ENCODE measurements at places on chromosomes 2 and 18.
A peak's percentile ranks its signal among the peaks of the same experiment; 100 is the strongest.

DNA sequence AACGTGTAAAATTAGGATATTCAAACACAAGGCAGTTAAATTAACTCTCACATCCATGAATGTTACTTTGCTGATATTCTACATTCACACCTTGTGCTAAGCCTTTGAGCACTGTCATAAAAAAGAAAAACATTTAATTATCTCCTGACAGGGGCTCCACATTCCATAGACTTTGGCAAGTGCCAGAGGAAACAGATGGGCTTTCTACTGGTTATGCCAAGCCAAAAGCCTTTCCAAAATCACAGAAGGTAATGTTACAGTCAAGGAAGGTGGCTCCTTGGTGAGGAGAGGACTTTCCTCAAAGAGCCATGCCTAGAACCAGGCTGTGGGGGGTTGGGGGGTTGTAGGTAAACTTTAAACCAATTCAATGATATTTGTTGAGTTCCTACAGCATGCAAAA, 12.4 kb downstream of the MYO5B start:
- no peak for DNase-seq

GRCh38 chr2:37802899-37803379, 122.1 kb upstream of the RMDN2 start:
- DNase-seq = no peak

DNA sequence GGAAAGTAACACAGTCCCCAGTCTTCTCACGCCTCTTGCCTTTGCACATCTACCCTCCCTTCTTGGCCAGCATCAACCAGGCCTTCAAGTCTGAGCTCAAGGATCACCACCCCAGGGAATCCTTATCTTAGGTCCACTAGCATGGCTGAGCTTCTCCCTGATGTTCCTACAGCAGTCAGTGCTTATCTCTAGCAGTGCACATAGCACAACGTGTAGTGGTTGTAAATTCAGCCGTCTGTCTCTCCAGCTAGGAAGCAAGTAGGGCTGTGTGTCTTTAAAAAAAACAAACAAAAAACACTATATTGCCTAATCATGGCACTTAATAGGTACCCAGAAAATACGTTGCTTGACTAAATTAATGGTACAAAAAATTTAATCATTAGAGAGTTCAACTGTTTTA, 29.2 kb downstream of the KCNG3 start:
- DNase-seq = no peak

GRCh38 chr2:95389245-95390119, 13.0 kb upstream of the FAHD2A start:
- DNase-seq = peak; percentile 83

- DNase-seq = no peak
Observed at GRCh38 chr2:234677758-234678538, 181.1 kb upstream of the ARL4C start.

GRCh38 chr2:180742801-180743200, 237.6 kb upstream of the UBE2E3 start:
- no peak for DNase-seq

GRCh38 chr18:22018366-22018765, 151.0 kb upstream of the GATA6 start:
- DNase-seq = no peak

- DNase-seq = no peak
Observed at GRCh38 chr18:21741312-21741561, 645 bp downstream of the MIB1 start.

- DNase-seq = no peak
Observed at GRCh38 chr2:145596416-145596815, 1076.5 kb upstream of the ZEB2 start.

DNA sequence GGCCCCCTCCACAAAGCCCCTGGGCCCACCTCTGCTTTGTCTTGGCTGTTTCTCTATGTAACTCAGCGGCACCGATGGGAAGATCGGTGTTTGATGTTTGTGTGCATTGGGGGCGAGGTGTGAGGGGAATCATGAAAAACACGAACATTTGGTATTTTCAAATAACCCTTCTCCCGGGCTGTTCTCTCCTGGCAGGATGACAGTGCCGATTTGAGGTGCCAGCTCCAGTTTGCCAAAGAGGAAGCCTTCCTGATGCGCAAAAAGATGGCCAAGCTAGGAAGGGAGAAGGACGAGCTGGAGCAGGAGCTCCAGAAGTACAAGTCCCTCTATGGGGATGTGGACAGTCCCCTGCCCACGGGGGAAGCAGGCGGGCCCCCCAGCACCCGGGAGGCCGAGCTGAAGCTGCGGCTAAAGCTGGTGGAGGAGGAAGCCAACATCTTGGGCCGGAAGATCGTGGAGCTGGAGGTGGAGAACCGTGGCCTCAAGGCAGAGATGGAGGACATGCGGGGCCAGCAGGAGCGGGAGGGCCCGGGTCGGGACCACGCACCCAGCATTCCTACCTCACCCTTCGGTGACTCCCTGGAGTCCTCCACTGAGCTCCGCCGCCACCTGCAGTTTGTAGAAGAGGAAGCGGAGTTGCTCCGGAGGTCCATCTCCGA, 78.1 kb downstream of the MTCL1 start:
- peak; percentile 34 for DNase-seq

DNA sequence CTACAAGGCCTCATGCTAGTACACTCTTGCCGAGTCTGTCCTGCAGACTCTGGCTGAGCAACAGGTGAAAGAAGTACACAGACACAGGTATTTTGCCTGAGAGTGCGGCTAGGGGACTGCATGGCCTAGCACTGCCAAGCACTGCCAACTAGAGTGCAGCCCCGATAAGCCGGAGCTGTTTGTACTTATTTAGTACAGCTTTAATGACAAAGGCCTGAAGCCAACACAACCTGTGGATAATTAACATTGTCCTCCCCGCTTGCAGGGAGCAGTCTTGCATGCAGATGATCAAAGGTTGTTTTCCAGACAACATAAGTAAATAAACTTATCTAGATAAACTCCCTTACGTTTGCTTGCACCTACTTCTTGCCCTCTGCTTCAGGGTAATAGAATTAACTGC, 63.7 kb upstream of the MMADHC start:
- DNase-seq = no peak

- no peak for DNase-seq
Observed at GRCh38 chr2:34787341-34787740, 1188.2 kb upstream of the FAM98A start.

GRCh38 chr2:145769011-145769716, 1249.2 kb upstream of the ZEB2 start:
- DNase-seq = no peak

DNA sequence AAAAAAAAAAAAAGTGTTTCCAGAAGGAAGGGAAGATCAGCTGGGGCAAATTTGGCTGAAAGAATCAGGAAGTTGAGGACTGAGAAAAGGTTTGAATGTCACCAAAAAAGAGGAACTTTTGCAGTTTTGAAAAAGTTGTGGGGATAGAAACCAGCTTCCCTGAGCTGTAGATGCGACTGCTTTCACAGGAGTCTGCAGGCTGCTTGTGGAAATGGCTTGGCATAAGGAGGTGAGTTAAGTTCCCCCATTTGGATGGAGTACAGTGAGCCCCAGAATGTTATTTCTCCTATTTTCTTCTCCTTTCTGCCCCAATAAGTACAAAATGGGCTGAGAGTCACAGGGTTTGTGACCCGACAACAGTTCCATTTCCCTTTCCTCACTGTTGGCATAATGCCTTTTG, 16.5 kb upstream of the ME2 start:
- no peak for DNase-seq

GRCh38 chr18:70553936-70554260, 265.1 kb downstream of the SOCS6 start:
- no peak for DNase-seq

GRCh38 chr2:26302846-26303245, 43.1 kb upstream of the SELENOI start:
- DNase-seq = no peak

DNA sequence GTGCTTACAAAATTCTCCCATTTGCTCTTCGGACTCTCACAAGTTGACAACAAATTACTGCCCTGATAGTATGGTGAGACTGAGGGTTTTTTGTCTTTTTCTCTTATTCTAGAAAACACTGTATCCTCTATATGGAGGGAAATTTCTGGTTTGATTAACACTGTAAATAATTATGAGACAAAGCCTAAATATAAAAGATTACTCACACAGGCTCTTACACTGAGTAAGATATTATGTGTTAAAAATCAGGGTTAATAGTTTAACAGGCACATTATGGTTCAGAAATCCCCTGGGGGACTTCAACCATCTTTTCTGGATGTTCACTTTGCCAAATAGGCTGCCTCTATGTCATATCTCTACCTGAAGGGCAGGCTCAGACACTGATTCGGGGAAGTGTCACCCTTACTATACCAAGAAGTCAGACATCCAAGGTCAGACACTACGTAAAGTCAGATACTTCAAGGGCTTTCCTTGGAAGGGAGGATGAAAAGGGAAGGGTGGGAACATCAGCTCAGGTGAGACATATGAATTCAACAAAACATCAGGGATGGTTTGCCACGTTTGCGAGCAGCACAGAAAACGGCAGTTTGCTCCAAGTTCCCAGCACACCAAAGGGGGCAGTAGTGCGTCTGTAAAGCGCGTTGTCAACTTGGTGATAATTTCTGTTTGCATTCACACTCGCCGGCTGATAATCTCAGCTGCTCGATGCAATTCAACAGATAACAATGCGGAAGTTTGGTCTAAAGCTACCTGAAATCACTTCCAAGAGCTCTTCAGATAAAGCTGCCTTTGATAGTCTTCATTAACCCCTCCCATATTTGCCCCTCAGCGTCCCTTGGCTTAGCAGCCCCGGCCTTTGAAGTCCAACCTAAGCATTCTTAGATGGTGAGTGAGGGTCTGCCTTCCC, 972 bp upstream of the RASGRP3 start:
- DNase-seq = peak; percentile 82

DNA sequence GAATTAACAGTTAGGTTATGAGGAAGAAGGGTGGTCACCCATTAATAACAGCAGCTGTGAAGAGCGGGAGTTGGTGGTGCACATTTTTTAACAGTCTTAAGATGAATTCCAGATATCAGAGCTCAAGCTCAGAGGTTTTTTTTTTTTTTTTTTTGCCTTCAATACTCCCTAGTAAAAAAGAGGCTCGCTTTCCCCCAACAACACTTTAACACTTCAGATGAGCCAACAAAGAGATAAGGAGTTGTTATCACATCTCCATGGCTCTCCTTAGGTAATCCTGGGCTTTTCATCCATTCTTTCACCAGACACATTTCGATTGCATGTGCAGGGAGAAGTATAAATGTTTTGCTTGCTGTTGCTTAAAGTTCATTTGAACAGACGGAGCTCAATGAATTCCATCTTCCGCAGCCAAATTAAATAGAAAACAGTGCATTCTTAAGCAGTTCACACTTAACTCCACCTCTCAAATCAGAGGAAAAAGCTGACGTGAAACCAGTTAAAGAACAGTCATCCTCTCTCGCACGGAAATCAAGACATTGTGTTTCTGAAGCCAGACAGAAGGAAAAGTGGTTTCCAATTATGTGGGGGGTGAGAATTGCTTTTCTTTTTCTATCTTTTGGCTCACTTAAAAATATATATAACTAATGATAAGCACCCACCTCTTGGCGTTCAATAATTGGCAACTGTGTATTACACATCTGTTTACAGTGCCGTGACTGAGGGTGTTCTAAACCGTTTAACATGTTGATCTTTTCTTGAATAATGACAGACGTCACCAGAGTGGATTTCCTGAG, 118.2 kb downstream of the ZNF521 start:
- DNase-seq = no peak

DNA sequence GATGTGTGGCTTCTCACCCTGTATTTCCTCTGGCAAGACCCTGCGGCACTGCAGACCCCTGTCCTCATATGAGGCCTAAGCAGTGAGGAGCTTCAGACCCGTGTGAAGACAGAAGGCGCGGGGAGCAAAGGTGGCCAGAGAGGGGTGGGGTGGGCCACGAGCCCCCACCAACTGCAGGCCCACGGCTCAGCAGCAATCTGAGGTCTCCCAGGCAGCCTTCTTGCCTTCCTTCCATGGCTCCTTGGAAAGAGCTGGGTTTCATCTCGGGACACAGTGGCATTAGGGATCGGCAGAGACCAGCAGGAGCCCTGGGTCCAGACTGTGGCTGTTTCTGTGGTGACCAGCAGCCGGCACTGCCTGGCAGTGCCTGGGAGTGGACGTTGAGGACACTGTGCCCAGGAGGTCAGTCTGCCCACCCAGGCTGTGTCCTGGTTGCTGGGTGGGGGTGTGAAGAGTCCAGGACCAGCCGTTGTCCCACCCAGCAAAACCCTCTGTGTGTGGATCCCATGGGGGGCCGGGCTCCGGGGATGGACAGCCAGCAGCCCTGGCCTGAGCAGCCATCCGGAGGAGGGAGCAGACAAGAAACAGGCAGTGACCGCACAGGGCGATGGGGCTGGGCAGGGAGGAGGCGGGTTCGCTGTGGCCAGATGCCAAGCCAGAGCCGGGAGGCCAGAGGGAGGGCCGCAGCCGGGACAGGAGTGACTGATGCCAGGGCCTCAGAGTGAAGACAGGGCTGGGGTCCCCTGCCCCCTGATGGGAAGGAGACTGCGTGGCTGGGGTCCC, 73.8 kb downstream of the RRM2 start:
- DNase-seq = no peak

- DNase-seq = peak; percentile 59
Observed at GRCh38 chr18:53991202-53991601, 233.3 kb downstream of the MBD2 start.

- DNase-seq = peak; percentile 64
Observed at GRCh38 chr2:37323781-37324535, 675 bp downstream of the PRKD3 start.
